ENCODE measurements at places on chromosomes 6 and 20. TPM values are rescaled to one million over a fixed set of nuclear protein-coding genes. Genes with fewer than 3 reads are reported as not detected.

EFCAB8 gene
- 0.89 TPM for total RNA-seq

DSP gene
- total RNA-seq = 0.25 TPM

SLC35B3 gene
- 7.1 TPM for total RNA-seq

MED23 gene
- 25.3 TPM for total RNA-seq

CCDC167 gene
- 63.7 TPM for total RNA-seq

ATP5F1E gene
- total RNA-seq = 67.4 TPM

WTAP gene
- total RNA-seq = 80.6 TPM

PROCR gene
- 2.3 TPM for total RNA-seq

TOX2 gene
- total RNA-seq = 1.5 TPM

BPIFB2 gene
- not detected for total RNA-seq

TENT5A gene
- 1.1 TPM for total RNA-seq

EHMT2 gene
- total RNA-seq = 56.8 TPM

LINC00237 gene
- total RNA-seq = not detected

MUCL3 gene
- not detected for total RNA-seq

GNAS-AS1 gene
- total RNA-seq = 2.0 TPM

GRCh38 chr6:6661191-6661590 is 72.7 kb downstream of the LY86 start:
- DNase-seq = no peak

GRCh38 chr6:1324936-1325335 is 13.0 kb downstream of the FOXQ1 start:
- no peak for DNase-seq

- DNase-seq = no peak
These were observed 17.8 kb upstream of the ASF1A start for GRCh38 chr6:118876198-118876597.

DNA sequence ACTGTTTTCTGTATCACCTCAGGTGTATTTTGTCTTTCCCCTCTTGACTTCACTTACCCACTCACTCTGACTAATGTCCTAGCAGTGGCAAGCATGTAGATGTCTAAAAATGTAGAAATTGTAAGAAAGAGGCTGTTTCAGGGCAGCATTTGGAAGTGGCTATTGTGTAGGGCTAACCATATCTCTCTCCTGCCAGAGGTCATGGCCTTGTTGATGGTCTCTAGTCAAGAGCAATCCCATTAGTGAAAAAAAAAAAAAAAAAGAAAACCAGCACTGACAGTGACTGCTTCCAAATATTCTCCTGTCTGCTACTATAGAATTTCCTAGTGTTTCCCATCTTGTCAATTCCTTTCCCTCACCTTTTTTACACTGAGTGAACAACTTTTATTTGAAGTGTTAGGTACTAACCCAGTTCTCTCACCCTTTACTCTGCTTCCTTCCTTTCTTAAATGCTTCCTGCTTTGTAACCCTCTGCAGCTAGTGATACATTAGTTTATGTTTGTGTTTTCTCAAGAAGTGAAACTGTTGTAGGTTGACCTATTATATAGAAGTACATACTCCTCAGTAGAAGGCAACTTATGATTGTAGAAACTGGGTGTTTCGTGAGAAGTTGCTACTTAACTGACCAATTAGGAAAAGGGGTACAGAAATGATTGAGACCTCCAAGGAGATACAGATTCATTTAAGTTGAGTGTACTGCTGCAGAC is 174.1 kb upstream of the PTPRK start:
- no peak for DNase-seq

- peak; percentile 21 for DNase-seq
These were observed 119.4 kb downstream of the NCOA3 start for GRCh38 chr20:47620808-47621805.

DNA sequence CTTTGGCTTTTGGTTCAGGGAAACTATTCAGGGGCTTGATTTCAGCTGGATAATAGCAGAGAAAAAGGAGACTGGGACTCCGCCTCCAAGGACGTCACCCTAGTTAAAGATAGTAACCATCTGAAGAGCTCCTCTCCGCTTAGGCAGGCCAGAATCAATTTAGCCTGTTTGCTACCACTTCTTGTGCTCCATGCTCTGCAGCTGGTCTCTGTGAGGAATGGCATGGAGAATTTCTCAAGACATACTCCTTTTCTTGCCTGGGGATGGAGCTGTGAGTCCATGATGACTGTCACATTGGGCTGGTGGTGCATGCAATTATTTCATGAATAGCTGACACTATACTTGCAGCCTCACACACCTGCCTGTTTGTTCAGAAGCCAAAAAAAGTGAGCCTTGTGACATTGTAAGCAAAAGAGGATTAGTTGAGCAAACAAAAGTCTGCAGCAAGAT is 61.4 kb downstream of the TXLNB start:
- DNase-seq = no peak

DNA sequence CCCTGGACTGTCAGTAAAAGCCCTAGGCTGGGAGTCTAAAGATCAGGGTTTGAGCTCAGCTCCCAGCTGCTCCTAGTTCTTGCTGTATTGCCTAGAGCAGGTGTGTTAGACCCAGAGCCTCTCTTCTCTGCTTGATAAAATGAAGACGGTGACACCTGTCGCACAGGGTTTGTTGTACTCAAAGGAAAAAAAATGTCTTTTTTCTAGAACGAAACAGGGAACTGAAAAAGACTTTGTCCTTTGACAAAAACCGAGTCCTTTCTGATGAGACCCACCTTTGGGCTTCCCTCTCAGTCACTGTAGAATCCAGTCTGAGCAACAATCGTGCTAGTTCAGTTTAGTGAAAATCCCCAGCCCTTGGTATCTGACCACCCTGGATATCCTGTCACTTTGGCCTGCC is 102.1 kb upstream of the LAMP5 start:
- no peak for DNase-seq

- no peak for DNase-seq
These were observed 93.7 kb downstream of the CDH26 start for GRCh38 chr20:60051911-60052310.

- DNase-seq = no peak
These were observed 13.3 kb upstream of the DST start for GRCh38 chr6:56655996-56656395.

GRCh38 chr6:147510929-147511590 is 2.6 kb downstream of the SAMD5 start:
- no peak for DNase-seq

DNA sequence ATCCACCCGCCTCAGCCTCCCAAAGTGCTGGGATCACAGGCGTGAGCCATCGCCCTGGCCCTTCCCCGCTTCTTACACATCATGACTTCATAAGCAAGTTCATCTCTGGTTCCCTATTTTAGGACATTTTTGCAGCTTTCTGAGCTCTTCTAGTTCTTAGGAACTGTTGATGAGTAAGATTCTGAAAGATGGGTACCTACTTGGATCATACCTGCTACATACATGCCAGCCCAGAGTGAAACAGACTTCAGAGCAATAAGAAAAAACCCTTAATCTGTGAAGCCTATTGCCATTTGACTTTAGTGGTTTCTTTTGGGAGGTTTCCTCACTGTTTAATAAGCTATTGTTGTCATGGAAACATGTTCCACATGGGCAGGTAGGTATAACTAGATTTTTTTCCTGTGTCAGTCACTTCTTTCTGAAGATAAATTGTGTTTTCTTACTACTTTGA is 27.9 kb upstream of the TMEM217 start:
- DNase-seq = no peak

DNA sequence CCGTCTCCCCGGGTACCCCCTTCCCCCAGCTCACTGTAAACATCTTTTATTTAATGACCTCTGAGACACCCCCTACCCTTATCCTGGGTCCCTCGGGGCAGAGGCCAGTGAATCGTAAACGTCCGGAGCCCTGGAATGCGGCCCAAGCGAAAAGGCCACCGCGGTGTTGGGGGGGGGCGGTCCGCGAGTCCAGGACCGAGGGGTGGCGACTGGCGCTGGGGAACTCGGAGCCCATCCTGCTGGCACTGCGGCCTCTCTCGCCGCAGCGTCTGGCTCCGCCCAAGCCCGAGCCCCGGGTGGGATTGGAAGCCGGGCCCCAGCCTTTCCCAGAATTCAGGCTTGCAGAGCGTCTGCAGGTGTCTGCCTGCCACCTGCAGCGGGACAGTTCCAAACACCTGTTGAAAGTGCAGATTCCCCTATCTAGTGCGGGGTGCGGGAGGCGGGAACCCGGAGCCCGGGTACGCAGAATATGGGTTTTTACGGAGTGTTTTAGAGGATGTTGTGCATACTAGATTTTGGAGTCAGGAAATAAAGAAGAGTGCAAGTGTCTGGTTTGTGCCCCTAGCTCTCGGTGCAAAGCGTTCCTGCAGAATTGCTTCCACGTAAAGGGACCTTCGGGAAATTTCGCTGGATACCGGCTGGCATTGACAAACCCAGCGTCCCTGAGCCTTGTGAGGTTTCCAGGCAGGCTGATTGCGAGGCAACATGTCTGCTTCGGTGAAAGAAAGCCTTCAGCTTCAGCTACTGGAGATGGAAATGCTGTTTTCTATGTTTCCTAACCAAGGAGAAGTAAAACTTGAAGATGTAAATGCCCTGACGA is 800 bp downstream of the RWDD2A start:
- peak; percentile 15 for DNase-seq

GRCh38 chr20:48880981-48881657 is 40.4 kb upstream of the ARFGEF2 start:
- no peak for DNase-seq

GRCh38 chr6:157760589-157761330 is 62.3 kb upstream of the SNX9 start:
- DNase-seq = peak; percentile 68

DNA sequence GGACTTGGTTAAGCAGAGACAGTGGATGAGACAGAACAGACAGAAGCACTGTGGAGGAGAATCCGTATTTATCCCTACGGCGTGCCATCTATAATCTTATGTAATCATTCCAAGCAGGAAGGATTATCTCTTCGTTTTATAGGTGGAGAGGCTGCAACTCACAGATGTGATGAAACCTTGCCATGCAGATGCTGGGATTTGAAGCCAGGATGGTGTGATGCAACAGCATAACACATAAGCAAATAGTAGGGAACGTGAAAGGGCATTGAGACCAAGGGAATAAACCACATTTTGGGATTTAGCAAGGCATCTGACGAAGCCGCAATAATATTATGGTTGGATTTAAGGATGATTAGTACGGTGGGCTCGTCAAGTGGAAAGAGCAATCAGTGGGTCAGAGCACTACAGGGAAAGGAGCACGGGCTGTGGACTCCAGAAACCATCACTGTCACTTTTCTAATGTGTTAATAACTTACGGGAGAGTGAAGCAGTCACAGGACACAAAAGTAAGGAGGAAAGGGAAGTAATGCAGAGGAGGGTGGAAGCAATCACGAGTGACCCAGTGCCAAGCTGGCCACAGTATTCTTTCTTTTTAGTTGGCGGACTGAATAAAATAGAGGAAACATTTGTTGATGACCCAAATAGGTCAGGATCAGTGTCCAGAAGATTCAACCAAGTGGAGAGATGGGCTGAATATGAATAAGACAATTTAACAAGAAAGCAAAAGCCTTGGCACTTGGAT is 119.6 kb upstream of the EDN1 start:
- DNase-seq = no peak

GRCh38 chr6:75926293-75927168 is 145.9 kb downstream of the IMPG1 start:
- DNase-seq = no peak

DNA sequence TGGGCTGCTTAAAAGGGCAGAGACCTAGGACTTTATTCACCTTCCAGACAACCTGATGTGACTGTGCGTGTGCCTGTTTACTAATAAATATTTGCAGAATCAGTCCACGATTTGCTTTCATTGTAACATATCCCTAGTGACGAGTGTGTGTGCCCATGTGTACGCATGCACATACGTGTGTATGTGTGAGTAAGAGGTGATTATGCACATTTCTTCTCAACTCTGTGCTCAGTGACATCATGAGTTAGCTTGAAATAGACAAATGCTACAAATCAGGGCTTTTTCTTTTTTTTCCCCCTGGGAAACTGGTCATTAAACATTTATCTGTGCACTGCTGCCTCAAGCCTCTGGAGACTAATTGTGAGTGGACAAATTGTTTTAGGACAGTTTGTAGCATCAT is 242.6 kb upstream of the SOX4 start:
- DNase-seq = no peak

- no peak for DNase-seq
These were observed 32.1 kb downstream of the HLA-F start for GRCh38 chr6:29755295-29755871.

DNA sequence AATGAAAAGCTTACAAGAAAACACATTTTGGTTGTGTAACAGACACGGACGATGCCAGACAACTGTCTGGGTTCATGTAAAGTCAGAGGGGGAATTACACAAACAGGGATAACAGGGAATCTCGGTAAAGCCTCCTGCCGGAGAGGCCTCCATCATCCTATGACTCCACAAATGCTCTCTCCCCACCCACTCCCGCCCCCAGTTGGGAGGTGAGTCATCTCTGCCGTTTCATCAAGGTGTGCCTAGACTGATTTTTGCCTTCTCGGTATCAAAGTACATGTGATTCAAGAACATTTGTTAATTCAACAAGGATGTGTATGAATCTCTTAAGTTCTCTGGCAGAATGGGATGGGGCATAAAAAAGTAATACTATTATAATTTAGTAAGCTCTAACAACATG is 304.9 kb upstream of the PRDM1 start:
- DNase-seq = peak; percentile 58

DNA sequence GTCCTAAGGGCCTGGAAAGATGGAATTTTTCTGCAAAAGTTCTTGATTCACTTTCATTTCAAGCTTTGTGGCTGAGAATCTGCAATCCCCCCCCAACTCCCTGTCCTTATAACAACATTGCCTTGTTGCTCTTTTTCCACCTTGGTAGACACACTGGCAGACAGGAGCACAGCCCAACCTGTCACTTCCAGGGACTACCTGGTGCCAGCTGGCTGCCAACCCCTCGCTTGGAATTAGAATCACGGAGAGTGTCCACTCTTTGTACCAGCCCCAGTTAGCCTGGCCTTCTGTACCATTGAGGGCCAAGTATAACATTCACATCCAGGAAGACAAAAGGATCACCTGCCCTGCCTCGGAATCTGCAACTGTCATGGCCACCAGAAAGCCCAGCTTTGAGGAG is 74.7 kb downstream of the POPDC3 start:
- no peak for DNase-seq

DNA sequence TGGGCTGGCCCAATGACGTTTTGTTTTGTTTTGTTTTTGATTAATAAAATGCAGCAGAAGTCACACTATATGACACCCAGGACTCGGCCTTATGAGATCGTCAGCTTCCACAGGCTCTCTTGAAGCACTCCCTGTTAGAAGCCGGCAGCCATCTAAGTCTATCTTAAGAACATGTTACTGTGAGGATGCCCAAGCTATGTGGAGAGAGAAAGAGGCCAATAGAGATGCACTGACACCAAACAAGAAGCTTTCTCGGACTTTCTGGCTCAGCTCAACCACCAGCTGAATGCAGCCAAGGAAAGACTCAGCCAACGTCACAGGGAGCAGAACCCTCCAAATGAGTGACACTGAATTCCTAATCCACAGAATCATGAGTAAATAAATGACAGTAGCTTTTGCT is 14.0 kb downstream of the SGK1 start:
- DNase-seq = no peak

DNA sequence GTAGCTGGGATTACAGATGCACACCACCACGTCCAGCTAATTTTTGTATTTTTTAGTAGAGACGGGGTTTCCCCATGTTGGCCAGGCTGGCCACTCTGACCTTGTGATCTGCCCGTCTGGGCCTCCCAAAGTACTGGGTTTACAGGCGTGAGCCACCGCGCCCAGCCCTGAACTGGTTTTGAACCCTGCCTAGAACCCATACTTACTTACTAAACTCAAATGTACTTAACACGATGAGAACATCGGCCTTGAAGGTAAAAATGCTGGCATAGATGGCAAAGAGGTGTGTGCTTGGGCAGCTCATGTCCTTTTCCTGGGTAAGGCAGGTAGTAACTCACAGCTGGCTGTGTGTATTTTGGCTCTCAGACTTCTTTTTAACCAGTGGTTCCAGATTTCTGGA is 3.2 kb upstream of the ARMC12 start:
- DNase-seq = no peak
